Uterus (tissue), 4 donors: ENCODE measurements at places on chromosomes 5 and 9. TPM values are rescaled to one million over a fixed set of nuclear protein-coding genes. Genes with fewer than 3 reads are reported as not detected.

Gene ISL1
- not detected for total RNA-seq

- H3K4me3 ChIP-seq = no peak overlapping the region
- no peaks in the 10 kb centered on the region for H3K27me3 ChIP-seq
- H3K36me3 ChIP-seq = no peaks in the 10 kb centered on the region
Observed at GRCh38 chr9:686321-686813, 155.1 kb upstream of the DMRT1 start.

DNA sequence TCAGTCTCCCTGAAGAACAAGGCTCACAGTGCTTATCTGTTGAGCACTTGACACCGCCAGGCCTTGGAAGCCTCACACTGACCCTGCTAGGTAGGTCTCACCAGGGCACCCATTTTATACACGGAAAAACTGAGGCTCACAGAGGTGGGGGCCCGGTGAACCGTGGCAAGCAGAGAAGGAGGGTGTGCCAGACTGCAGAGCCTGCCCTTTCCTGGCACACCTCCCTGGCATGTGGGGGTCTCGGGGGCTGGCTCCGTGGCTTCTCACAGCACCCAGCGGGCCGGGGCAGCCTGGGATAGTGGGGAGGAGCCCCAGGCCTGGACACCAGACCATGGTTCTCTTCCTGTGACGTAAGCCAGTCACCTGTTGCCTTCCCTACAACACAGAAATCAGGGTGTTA is 53.7 kb upstream of the IER5L start:
- no peak for DNase-seq
- H3K27me3 ChIP-seq = no peaks in the 10 kb centered on the region
- peaks cover 4% of the 10 kb centered on the region for H3K4me1 ChIP-seq
- no peak overlapping the region for H3K27ac ChIP-seq
- no peak overlapping the region for H3K4me3 ChIP-seq
- no peaks in the 10 kb centered on the region for H3K36me3 ChIP-seq

Gene PHF24
- 0.85 TPM for total RNA-seq

Gene HACD4
- total RNA-seq = 0.77 TPM

DNA sequence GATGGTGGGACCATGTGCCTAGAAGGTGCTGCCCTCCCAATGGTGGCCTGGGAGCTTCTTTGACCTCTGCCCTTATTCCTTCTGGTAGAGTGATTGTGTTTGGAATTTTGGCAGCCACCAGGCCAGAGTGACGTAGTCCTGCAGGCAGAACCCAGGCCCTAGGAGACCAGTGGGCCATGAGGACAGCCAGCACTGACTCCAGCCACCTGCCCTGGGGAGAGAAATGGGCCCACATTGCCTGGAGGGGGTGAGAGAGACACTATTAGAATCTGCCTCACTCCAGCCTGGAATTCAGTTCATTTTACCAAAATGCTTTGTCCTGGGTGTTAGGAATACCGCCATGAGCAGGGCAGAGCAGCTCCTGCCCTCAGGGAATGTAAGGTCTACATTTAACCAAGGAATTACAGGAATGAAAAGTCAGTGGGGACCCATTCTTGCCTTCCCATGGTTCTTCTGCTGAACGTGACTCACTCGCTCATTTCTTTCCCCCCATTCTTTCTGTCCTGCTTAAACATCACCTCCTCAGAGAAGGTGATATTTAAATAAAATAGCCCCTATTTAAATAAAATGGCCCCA is 5.5 kb upstream of the COL27A1 start:
- H3K27me3 ChIP-seq = no peaks in the 10 kb centered on the region
- no peak overlapping the region for H3K4me3 ChIP-seq

GRCh38 chr9:115531410-115532125 is 413.6 kb upstream of the TNC start:
- no peaks in the 10 kb centered on the region for H3K4me1 ChIP-seq
- H3K27ac ChIP-seq = no peak overlapping the region
- H3K27me3 ChIP-seq = no peaks in the 10 kb centered on the region
- H3K36me3 ChIP-seq = no peaks in the 10 kb centered on the region
- DNase-seq = no peak
- no peak overlapping the region for H3K4me3 ChIP-seq
